ENCODE measurements at places on chromosomes 11 and 22. TPM values are rescaled to one million over a fixed set of nuclear protein-coding genes. Genes with fewer than 3 reads are reported as not detected.

Gene CHKA
- 10.0 TPM for total RNA-seq

Gene ZBED4
- total RNA-seq = 14.8 TPM

Gene CCDC90B
- total RNA-seq = 41.4 TPM

Gene OR6A2
- 0.32 TPM for total RNA-seq

Gene TPH1
- under 0.01 TPM for total RNA-seq

Gene MLC1
- under 0.01 TPM for total RNA-seq

Gene SYNGR1
- total RNA-seq = 12.2 TPM

Gene CARD10
- total RNA-seq = 17.4 TPM
